Hippocampal formation (tissue), 2 donors: ENCODE measurements at places on chromosomes 3 and 15.

- DNase-seq = no peak
These were observed 19.8 kb downstream of the ST3GAL6 start for GRCh38 chr3:98782824-98783500.

DNA sequence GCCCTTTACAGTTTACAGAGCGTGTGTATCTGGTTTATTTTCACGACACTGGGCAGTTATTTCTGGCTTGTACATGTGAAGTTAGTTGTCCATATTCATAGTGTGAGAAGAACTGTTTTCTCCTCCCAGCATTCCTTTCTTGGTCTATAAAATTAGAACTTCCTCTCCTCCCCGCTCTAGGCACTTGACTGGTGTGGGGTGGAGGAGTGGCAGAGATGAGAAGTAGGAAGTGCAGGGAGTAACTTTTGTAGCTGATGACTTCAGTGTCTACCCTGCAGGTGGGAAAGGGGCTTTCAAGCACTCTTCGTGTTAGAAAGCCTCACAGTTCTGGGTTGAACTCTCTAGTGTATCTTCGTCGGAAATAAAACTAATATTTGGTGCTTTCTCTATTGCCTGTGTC, 13.4 kb downstream of the APOD start:
- no peak for DNase-seq

DNA sequence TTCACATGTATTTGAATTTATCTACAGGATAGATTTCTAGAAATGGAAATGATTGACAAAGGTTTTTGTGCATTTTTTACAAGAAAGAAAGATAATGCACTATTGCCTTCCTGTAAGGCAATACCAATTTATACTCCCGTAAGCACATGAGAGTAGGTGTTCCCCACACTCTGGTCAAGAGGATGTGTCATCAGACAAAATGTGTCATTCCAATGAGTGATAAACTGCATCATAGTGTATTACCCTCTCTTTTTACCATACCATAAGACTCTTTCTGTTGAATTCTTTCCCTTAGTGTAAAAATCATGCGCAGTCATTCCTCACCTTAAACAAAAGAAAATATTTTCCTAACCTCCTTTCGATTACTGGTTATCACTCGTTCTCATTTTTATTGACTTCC, 251.0 kb downstream of the ROBO1 start:
- DNase-seq = no peak

DNA sequence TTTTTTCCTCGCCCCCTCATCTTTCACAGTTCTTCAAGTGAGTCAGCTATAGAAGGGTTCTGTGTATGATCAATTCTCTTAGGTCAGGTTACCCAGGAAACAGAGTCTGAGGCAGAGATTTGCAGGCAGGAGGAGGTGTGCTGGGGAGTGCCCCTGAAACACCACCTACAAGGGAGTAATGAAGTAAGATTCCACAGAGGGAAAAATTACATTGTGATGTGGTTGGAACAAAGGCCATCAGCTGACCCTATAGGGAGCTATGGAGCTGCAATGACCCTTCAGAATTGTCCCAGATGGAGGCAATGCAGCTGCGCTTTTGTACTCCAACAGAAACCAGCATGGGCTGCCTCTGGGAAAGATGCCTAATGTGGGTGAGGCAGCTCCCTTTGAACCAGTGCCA, 142.2 kb upstream of the CNTN3 start:
- DNase-seq = no peak

GRCh38 chr15:75606711-75607699, 18.5 kb downstream of the SNUPN start:
- DNase-seq = no peak

DNA sequence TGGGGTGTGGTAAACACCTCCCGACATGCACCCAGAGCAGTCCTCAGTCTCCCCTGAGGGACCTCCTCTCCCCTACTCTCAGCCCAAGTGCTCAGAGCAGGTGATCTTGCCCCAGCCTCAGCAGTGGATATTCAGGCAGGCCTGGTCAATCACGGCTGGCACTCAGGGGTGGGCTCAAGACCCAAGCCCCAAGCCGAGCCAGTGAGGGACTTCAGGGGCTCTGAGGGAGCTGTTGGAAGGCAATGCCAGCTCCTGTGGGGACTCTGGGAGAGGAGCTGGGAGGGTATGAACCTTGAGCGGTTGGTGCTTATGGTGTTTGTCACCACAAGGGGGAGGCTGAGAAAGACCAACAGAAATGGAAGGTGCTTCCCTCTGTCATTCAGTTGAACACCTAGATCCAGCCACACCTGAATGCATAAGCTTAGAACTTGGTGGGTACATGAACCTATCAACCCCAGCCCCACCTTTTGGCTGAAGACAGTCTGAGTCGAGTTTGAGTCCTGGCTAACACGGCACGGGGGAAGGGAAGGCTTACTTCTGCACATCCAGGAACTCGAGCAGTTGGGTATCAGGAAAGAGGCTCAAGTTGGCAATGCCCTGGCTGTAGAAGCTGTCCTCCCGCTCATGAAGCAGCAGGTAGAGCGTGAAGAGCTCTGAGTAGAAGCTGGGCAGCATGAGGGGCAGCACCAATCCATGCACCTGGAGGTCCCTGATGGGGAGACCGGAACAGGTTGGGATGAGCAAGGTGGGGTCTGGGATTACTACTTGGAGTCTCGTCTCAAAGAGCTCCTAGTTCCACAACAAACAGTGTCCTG, 19.2 kb downstream of the ALS2CL start:
- DNase-seq = no peak

- DNase-seq = no peak
These were observed 18.2 kb upstream of the UBP1 start for GRCh38 chr3:33458446-33458845.

DNA sequence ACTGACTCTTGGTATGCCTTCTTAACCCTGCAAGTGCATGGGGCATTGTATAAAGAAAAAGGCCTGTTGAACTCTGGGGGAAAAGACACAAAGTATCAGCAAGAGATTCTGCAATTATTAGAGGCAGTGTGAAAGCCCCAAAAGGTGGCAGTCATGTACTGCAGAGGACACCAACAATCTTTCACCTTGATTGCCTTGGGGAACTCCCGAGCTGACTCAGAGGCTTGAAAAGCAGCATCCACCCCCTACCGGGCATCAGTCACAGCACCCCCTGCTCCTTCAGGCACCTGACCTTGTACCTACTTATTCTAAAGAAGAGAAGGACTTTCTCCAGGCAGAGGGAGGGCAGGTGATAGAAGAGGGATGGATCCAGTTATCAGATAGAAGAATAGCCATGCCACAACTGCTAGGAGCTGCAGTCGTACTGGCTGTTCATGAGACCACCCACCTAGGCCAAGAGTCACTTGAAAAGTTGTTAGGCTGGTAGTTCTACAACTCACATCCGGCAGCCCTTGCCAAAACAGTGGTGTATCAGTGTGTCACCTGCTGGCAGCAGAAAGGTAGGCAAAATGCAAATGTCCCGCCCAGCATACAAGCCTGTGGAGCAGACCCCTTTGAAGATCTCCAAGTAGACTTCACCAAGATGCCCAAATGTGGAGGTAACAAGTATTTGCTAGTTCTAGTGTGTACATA, 241.6 kb upstream of the CNTN6 start:
- DNase-seq = no peak
